ENCODE measurements at places on chromosomes 16 and 17.

- H3K36me3 ChIP-seq: peaks cover 9% of the 10 kb centered on the region
- H3K4me3 ChIP-seq: peak overlapping the region; percentile 62
- peaks cover 32% of the 10 kb centered on the region for H3K27me3 ChIP-seq
- DNase-seq: no peak
- H3K4me1 ChIP-seq: peaks cover 7% of the 10 kb centered on the region
- H3K27ac ChIP-seq: no peak overlapping the region
Measured at GRCh38 chr17:36949461-36949927, 740 bp downstream of the AATF start.

- H3K4me3 ChIP-seq: no peak overlapping the region
- H3K27me3 ChIP-seq: no peaks in the 10 kb centered on the region
- peaks cover 8% of the 10 kb centered on the region for H3K4me1 ChIP-seq
- H3K36me3 ChIP-seq: no peaks in the 10 kb centered on the region
- H3K27ac ChIP-seq: no peak overlapping the region
- no peak for DNase-seq
Measured at GRCh38 chr17:63447471-63448009, 1.4 kb upstream of the CYB561 start.

- no peaks in the 10 kb centered on the region for H3K4me1 ChIP-seq
- no peaks in the 10 kb centered on the region for H3K36me3 ChIP-seq
- no peak for DNase-seq
- no peak overlapping the region for H3K27ac ChIP-seq
- H3K27me3 ChIP-seq: no peaks in the 10 kb centered on the region
Measured at GRCh38 chr16:51408357-51408756, 257.3 kb upstream of the SALL1 start.

GRCh38 chr17:78818152-78818846 is 22.3 kb downstream of the USP36 start:
- H3K27ac ChIP-seq: no peak overlapping the region
- no peaks in the 10 kb centered on the region for H3K27me3 ChIP-seq
- no peak overlapping the region for H3K4me3 ChIP-seq
- no peak for DNase-seq
- H3K4me1 ChIP-seq: no peaks in the 10 kb centered on the region

GRCh38 chr17:60036796-60037677 is 41.7 kb downstream of the HEATR6 start:
- no peaks in the 10 kb centered on the region for H3K27me3 ChIP-seq
- H3K36me3 ChIP-seq: no peaks in the 10 kb centered on the region
- no peaks in the 10 kb centered on the region for H3K4me1 ChIP-seq

- H3K36me3 ChIP-seq: no peaks in the 10 kb centered on the region
- no peaks in the 10 kb centered on the region for H3K27me3 ChIP-seq
- DNase-seq: no peak
- H3K27ac ChIP-seq: no peak overlapping the region
Measured at GRCh38 chr17:76529224-76530094, 8.1 kb downstream of the CYGB start.

- no peak for DNase-seq
- no peak overlapping the region for H3K4me3 ChIP-seq
- H3K27ac ChIP-seq: no peak overlapping the region
Measured at GRCh38 chr17:12709063-12709462, 43.4 kb downstream of the MYOCD start.

DNA sequence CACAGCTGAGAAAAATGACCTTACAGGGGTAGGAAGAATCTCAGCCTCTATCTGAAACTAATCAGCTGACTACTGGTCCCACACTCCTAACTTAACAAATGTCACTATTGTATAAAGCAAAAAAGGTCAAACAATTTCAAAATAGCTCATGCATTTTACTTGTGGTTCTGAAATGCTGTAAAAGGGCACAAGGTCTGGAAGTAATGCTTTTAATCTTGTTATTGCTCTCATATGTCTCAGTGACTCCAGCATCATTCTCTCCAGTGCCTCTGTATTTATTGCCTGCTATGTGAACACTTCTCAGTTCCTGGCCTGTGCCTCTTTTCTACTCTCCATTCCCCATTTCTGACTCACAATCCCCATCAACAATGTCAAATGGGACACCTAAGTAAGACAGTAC is 937.7 kb downstream of the CDH11 start:
- H3K27me3 ChIP-seq: no peaks in the 10 kb centered on the region
- DNase-seq: no peak
- H3K36me3 ChIP-seq: no peaks in the 10 kb centered on the region
- no peak overlapping the region for H3K4me3 ChIP-seq
- no peak overlapping the region for H3K27ac ChIP-seq
